ENCODE measurements at places on chromosomes 2 and 18.

DNA sequence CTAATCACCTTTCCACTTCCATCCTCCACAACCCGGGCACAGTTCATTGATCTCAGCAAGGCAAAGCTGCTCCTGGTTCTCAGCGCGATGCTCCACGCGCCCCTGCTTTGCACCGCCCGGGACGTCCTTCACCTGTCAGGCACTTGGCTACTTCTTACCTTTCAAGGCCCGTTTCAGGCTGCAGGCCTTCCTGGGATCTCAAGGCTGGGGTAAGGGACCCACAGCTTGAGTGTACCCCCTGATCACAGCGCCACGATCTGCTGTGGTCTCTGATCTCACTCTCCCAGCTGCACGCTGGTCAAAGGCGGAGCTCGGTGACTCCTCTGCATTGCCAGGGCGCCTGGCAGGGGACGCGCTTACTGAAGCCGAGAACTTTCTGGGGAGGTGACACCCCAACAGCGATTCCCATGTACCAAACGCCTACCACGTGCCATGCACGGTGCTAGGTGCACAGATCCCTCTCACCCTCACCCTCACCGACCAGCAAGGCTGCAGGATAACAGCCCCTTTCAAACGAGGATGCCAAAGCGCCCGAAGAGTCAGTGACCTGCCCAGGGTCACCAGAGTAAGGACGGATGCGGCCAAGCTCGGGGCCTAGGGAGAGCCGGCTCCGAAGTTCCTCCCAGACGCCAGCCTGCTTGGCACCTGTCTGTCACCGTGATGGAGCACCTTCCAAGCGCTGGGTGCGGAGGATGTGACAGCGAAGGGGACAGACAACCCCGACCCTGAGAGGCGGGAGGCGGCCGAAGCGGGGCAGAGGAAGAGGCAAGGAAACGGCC lies 818 bp downstream of the ITGB1BP1 start:
- DNase-seq: no peak

DNA sequence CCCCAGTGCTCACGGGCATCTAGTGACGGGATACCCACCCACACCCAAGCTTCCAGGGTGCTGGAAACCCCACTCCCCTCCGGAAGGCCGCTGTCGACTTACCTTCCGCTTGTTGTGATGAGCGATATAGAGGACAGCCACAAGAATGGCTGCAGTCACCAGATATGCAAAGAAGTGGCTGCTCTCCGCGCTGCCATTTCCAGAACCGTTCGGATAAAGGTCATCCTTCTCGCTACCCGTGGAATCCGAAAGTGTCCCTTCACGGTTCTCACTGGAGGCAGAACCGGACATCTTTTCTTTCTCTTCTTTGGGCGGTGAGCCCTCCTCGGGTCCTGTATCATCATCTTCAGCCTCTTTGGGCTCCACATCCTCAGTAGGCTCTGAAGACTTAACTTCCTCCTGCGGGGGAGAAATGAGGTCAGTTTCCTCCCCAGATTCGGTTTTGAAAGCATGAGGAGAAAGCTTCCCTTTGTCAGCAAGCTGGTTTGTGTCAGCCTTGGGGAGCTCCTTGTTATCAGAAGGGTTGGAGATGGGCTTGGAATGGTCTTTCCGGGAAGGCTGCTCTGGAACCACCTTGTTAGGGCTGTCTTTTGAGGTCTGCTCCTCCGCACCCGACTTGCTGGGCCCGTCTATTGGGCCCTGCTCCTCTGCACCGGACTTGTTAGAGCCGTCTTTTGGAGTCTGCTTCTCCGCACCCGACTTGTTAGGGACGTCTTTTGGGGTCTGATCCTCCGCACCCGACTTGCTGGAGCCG lies 1.2 kb downstream of the TGOLN2 start:
- no peak for DNase-seq

DNA sequence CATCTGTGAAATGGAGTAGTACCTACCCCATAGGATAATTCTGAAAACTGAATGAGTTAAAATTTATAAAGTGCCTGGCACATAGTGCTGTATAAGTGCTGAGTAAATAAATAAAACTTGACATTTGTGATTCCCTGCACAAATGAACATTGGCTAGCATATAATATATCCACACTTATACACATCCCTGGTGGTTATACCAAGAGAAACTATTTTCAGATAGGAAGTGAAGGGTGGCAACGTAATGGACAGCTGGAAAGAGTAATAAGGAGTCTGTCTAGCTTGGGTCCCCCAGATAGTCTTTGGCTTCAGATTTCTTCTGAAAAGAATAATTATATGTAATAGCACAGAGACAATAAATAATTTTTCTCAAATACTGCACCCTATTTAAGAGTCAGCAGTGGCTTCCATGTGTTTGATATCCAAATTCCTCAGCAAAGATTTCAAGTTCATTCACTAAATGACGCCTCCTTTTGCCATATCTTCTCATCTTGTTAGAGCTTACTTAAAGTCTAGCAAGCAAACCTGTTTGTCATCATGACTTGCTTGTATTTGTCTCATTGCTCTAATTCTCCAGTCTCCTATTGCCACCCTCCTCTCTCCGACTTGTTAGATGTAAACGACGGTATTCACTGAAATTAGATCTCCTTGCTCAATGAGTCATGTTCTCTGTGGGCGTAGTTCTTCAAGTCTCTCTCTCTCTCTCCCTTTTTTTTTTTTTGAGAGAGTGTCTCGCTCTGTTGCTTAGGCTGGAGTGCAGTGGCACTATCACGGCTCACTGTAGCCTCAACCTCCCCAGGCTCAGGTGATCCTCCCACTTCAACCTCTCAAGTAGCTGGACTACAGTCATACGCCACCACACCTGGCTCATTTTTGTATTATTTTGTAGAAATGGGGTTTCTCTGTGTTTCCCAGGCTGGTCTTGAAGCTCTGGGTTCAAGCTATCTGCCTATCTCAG lies 8.7 kb upstream of the ADGRF3 start:
- no peak for DNase-seq

- DNase-seq: peak; percentile 67
Measured at GRCh38 chr2:236875906-236876505, 209.7 kb upstream of the COPS8 start.

- DNase-seq: no peak
Measured at GRCh38 chr2:217086038-217086522, 226.2 kb upstream of the TNP1 start.

GRCh38 chr2:38065502-38066135 lies 10.3 kb downstream of the CYP1B1 start:
- no peak for DNase-seq

DNA sequence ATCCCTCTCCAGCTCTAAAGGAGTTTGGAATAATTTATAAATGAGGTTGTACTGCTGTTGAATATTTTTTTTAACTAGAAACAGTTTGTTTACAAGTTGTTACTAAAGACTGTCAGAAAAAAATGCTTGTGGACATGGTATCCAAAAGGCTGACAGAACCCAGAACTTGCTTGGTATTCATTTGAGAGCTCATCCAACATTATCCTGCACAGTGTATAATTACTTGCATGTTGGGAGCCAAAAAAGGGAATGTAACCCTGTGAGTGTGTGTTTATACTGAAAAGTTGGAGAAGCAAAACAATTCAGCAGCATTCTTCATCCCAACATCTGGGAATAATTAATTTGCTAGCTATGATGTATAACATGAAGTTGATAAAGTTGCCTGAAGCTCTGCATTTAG lies 42.1 kb upstream of the EHBP1 start:
- DNase-seq: no peak

DNA sequence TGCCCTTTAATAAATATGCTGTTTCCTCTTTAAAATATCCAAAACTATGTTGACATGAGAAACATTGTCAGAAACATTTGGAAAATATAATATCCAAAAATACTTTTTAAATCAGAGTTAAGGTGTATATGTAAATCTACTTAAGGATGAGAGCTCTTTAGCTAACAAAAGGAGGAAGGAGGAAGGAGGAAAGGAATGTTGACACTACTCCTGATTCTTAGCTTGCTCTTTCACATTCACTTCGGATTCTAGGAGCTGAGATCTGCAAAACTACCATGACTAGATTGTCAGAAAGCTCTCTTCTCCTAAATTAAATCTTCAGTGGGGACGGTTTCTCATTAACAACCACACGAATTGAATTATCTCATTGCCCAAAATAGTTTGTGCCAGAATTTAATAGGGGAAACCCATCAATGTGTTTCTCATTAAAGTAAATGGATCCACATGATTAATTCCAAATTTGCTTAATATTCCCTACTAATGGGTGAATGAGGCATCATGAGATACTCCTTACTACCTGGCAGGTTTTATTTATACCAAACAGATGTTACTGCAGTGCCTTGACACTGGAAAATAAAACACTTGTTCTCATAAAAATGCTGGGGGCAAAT lies 509.1 kb downstream of the MBD2 start:
- no peak for DNase-seq

GRCh38 chr18:61832858-61833257 lies 59.9 kb downstream of the RNF152 start:
- DNase-seq: no peak

DNA sequence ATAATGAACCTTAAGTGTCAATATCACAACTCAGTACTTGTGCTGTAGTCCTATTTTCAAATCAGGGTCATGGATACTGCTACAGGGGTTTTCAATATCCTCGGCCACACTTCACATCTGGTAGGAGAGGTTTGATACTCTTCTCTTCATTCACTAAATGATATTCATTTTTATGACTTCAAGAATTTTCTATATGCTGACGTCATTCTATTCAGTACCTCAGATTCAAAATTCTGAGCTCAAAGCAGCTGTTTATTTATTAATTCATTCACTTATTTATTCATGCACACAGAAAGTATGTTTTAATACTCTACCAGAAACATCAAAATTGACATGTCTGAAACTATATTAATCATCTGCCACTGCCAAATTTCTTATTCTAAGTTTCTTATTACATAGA lies 866.9 kb upstream of the LRRTM1 start:
- no peak for DNase-seq

Measured in type B pancreatic cell (in vitro differentiated cells).